ENCODE measurements at places on chromosomes 4 and X.

DNA sequence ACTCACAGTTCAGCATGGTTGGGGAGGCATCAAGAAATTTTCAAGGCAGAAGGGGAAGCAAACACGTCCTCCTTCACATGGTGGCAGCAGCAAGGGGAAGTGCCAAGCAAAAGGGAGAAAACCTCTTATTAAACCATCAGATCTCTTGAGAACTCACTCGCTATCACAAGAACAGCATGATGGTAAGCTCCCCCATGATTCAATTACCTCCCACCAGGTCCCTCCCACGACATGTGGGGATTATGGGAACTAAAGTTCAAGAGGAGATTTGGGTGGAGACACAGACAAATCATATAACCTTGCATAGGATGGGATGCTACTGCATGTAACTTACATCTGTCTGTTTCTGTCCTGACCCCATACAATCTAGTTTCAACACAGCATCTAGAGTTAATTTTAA is 511.8 kb upstream of the ARX start:
- DNase-seq, result no peak

DNA sequence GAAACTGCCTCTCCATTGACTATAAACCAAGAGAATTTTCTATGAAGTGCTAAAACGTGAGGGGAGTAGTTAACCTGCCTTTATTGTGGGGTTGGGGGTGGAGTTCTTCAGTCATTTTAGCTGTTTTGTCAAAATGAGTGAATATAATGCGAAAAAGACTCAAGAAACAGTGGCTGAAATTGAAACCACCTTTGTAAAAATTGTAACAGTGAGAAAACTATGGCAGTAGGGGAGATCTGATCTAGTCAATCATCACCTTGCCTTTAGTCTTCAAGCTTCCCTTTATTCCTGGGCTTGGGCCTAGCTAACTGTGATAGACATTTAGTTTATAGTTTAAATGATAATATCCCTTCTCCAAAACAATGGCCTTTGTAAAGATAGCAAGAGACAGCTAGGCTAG is 1927.3 kb downstream of the STIM2 start:
- no peak for DNase-seq

DNA sequence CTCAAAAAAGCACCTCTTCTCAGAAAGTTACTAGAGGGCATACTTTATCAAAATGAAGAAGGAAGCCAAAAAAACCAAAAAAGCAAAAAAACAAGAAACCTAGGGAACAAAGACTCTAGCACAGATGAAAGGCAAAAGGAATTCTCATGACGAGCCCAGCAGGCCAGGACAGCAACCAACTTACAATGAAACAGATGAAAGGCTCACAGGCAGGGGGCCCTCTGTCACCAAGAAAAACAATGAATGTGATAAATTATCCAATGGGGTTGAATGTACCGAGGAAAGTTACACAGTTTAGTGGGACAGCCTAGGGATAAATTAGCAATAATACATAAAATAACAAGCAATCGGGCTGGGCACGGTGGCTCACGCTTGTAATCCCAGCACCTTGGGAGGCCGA is 79.0 kb downstream of the GPR82 start:
- no peak for DNase-seq

DNA sequence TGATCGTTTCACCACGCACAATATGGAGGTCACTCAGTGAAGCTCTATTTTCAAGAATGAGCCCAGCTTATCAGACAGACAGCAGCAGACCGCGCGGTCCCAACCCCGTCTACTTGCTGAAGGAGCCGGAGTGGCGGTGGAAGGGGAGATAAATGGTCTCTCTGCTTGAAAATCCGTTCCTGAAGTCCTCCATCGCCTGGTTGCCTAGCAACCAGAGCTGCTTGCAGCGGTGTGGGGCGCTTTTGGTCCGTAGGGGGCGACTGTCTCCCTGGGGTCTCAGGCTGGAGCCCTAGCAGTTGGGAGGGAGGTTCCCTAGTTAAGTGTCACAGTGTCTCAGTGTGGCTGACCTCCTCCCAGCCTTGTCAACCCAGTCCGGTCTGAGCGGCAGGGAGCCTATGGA is 8.3 kb upstream of the DLG3 start:
- DNase-seq, result no peak

- no peak for DNase-seq
Observed at GRCh38 chr4:102411408-102411807, 66.1 kb upstream of the SLC39A8 start.

- DNase-seq, result no peak
Observed at GRCh38 chr4:100881283-100881682, 363.5 kb upstream of the EMCN start.

DNA sequence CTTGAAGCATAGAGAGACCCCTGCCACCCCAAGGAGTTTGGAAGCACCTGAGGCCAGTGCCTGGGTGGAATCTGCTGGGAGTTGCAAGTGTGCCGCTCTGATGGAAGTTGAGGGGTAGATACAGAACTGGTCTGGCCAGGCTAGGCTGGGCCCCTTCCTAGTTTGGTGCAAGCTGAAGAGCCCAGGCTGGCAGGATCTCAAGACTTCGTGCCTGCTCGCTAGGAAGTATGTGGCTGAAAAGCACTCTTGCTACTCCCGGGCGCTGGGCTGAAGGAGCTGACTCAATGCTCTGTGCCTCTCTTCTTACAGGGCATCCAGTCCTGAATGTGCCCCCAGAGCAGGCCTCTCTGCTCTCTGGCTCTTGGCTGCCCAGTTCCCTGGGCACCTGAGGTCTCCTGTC is 51.7 kb upstream of the PJA1 start:
- DNase-seq, result no peak

- DNase-seq, result no peak
Observed at GRCh38 chr4:102047616-102048015, 257.1 kb downstream of the BANK1 start.

GRCh38 chrX:117508021-117508420 is 608.6 kb downstream of the KLHL13 start:
- no peak for DNase-seq

DNA sequence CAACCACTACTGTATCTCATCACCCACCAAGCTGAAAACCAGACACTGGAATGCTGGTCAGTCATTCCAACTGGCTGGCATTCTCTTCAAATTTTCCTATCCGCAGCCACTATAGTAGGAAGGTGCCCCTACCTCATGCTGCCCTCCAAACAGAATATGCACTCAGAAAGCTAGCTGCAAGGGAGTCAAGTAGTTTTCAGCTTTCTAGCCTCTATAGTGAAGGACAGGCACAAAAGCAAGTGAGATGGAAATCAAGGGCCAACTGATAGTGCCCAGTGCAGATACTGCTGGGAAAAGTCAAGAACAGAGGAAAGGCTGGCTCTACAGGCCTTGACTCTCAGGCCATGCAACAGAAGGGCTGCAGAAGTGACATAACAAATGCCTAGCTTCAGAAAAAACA is 47.2 kb downstream of the BCOR start:
- DNase-seq, result no peak

GRCh38 chrX:53940180-53940579 is 104.1 kb downstream of the PHF8 start:
- no peak for DNase-seq

GRCh38 chrX:95950679-95951078 is 734.0 kb upstream of the DIAPH2 start:
- DNase-seq, result no peak

DNA sequence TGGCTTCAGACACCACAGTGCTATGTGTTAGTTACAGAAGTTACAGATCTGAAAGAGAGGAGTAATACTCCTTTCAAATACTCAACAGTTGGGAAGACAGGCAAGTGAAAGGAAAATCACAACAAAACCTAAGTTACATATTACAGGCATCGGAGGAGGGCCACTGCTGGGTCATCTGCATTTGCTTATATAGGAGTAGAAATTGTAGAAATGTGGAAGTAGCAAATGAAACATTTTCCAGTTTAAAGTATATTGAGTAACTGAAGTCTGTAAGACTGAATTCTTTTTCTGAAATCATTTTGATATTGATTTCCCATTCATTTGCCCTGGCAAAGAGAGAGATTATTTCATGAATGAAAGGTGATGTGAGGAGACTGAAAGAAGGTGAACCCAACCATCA is 201.7 kb downstream of the SPRY1 start:
- no peak for DNase-seq

GRCh38 chr4:67879486-67879885 is 4.3 kb downstream of the TMPRSS11D start:
- no peak for DNase-seq

- DNase-seq, result no peak
Observed at GRCh38 chrX:57156397-57157049, 19.3 kb upstream of the SPIN2A start.

- DNase-seq, result no peak
Observed at GRCh38 chr4:42328978-42329377, 68.3 kb upstream of the SHISA3 start.

DNA sequence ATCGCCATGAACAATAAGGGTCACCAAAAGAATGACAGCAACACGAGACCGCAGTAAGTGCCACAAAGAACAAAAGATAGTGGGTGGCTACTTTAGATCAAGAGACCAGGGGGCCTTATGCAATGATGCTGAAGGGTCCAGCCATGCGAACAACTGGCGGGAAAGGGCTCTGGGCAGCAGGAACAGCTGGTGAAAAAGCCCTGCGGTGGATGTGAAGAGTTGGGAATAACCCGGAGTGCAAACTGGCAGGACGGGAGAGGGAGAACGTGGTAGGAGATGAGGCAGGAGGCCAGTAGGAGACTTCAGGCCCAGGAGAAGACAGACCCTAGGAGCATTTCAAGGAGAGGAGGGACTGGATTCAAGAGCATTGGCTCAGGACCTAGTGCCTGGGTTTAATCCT is 120.2 kb downstream of the AFAP1 start:
- DNase-seq, result no peak

GRCh38 chrX:17750436-17750835 is 13.1 kb downstream of the SCML1 start:
- no peak for DNase-seq

DNA sequence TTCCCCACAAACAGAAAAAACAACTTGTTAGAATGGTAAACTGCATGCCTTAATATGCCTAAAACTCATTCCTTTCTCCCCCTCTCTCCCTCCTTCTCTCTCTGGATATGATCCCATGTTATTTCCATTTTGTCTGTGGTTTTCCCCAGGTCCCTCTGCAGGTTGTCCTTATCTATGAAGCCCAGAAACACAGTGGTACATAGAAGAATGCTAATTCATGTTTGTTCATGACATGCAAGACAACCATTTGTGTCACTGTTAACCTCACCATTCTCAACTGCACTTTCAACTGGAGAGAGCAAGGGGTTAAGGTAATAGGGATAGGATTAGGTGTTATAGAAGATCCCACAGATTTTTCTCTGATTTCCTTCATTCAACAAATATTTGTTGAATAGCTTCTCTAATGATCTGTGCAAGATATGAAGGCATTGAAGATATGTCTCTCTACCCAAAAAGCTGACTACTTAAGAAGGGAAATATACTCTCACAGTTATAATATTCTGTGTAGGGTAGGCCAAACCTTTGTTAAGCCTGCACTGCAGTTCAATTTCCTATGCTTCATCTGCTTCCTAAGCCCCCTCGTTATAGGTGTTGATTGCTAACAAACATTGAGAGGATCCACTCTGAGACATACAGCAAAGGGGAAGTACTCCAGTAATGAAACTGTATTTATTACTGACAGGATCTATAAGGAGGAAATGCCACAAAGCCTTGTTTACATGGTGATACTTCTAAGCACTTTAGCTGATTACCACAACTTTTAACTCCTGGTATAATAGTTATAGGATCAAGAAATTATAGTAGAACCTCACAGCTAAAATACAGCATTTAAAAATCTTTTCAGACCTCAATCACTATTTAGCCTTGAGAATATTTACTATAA is 96.1 kb downstream of the FRYL start:
- DNase-seq, result no peak

DNA sequence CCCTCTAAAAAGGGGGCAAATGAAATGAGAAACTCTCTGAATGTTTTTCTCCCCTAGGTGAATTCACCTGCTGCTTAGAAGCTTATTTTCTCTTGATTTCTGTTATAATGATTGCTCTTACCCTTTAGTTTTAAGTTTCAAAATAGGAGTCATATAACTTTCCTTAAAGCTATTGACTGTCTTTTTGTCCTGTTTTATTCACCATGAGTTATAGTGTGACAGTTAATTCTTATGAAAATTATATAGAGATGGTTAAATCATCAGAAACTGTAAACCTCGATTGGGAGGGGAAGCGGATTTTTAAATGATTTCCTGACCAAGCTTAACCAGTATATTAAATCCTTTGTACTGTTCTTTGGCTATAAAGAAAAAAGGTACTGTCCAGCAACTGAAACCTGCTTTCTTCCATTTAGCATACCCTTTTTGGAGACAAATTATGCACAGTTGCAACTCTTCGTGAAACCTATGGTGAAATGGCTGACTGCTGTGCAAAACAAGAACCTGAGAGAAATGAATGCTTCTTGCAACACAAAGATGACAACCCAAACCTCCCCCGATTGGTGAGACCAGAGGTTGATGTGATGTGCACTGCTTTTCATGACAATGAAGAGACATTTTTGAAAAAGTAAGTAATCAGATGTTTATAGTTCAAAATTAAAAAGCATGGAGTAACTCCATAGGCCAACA is 4.2 kb downstream of the ALB start:
- no peak for DNase-seq

GRCh38 chr4:84495118-84495793 is 3.8 kb downstream of the NKX6-1 start:
- DNase-seq, result no peak

DNA sequence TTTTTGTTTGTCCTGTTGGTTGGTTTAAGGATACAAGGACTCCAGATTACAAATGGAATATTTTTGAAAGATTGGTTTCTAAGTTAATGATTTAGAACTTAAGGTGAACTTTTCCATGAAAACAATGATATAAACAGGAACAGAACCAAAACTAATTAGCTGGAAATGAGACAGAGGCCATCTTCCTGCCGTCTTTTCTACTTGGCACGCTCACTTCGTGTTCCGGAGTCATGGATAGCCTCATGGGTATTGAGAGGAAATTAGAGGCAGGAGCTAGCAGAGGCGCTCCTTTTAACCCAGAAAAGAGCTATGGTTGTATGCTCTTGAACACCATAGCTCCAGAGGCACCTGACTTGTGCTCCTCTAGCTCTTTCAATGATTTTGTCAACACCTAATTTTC is 2.4 kb downstream of the FAM241A start:
- DNase-seq, result no peak

- no peak for DNase-seq
Observed at GRCh38 chrX:96994093-96994492, 110.4 kb downstream of the RPA4 start.

- no peak for DNase-seq
Observed at GRCh38 chr4:37383579-37384229, 139.2 kb downstream of the NWD2 start.

GRCh38 chrX:106611317-106611678 is 480 bp upstream of the RADX start:
- DNase-seq, result no peak

GRCh38 chr4:47597696-47598095 is 112.6 kb downstream of the ATP10D start:
- DNase-seq, result no peak

Measured in fibroblast of skin of left biceps (primary cell).